DMS153 (cell line): ENCODE measurements at places on chromosomes 4 and X.

DNA sequence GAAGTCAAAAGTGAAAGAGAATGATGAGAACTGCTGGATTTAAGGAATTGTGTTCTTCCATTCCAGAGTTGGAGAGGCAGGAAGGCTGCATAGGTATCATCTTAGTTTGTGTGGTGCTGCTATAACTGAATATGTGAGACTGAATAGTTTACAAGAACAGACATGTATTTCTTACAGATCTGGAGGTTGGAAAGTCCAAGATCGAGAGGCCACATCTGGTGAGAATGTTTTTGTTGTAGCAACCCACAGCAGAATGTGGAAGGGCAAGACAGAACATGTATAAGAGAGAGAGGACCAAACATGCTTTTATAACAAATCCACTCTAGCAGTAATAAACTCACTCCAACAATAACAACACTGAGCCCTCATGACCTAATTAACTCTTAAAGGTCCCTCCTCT is 408.6 kb downstream of the FAM47B start:
- no peak for DNase-seq

DNA sequence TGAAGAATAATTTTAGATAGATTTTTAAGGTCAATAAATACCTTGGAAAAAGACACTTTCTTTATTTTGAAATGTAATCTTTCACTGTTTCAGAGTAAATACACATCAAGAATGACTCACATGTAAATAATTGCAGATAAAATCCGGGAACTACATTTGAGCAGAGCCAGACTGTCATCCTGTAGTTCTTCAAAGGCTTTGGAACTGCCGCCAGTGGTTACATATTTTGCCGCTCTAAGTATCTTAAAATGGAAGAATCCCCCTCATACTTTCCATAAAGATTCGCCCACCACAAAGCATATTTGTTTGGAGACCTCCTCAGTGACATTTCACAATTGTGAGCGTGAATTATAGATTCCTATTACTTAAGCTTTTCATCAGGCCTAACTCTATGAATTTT is 607.8 kb upstream of the ZFP42 start:
- no peak for DNase-seq

GRCh38 chr4:100803751-100804150 is 285.9 kb upstream of the EMCN start:
- no peak for DNase-seq

GRCh38 chr4:7007944-7008343 is 35.2 kb upstream of the TADA2B start:
- no peak for DNase-seq

DNA sequence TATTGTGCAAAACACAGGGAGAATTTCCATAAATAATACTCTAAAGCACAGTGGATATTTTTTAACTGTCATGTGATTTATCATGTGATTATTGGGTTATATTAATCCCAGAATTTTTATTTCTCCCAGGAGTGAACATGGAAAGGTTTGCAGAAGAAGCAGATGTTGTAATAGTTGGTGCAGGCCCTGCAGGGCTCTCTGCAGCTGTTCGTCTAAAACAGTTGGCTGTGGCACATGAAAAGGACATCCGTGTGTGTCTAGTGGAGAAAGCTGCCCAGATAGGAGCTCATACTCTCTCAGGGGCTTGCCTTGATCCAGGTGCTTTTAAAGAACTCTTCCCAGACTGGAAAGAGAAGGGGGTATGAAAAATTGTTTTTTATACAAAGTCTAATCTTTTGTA is 10.0 kb downstream of the ETFDH start:
- no peak for DNase-seq

- no peak for DNase-seq
Measured at GRCh38 chrX:72306085-72306801, 529 bp upstream of the CITED1 start.

DNA sequence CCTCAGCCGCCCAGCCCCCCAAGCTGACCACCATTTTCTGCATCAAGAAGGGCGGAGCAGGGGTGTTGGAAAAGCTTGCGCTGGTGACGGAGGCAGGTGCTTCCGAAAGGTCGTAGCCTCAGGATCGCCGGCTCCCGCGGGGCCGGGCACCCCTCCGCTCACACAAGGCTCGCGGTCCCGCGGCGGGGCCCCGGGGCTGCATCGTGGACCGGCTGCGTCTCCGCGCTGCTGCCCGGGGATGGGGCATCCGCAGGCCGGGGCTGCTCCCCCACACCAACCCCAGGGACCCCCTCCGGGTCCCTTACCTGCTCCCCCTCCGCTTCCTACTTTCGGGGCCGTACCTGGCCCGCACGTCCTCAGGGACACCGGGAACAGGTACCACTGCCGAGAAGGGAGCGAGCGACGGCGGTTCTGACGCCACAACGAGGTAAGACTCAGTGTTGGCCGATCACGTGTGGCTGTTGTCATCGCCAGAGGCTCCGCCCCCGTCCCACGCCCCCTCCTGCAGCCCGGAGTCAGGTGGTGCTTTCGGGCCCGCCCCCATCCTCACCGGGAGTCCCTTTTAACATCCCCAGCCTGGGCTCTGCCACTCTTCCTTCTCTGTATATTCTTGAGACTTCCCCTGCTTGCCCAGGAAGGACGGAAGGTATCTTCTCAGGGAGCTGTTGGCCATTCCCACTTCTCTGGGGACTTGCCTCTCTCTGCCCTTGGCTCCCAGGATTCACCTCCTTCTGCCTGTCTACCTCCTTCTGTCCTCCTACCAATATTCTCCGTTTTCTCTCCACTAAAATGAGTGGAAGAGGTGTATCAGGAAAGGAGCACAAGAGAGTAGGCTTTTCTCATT is at the start of gene BEX2:
Gene BEX2, minus strand, starts transcription at position 436 of the 844 bp plus-strand sequence. CDS start 1,014 bp downstream, outside the sequence.
- DNase-seq: peak; percentile 33

DNA sequence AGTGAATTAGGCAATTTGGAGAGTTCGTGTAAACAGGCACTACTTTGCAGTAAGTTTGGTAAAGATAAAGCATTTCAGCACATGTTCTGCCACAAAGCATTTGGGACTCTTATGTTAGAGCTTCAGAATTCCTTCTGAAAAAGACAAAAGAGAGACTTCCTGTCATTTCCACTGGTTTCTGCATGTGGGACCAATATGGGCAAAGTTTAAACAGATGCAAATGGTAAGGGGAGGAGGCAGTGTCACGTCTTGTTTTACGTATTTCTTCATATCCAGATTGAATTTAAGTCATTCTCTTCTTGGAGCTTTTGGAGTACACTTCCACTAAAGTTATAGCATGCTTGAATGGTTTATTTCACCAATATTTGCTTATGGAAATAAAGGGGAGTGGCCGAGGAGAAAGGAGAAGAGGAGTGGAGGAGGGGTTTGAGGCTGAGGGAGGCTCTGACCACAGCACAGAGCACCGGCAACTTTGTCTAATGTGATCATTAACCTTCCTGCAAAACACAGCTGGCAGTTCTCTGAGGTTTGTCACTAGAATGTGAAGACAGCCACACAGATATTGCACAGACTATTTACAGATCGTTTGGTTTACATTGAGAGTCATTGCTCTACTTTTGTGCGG is at the start of gene APELA:
Gene APELA, plus strand, starts transcription at position 479 of the 625 bp plus-strand sequence. CDS start 154 bp downstream, outside the sequence.
- DNase-seq: no peak

DNA sequence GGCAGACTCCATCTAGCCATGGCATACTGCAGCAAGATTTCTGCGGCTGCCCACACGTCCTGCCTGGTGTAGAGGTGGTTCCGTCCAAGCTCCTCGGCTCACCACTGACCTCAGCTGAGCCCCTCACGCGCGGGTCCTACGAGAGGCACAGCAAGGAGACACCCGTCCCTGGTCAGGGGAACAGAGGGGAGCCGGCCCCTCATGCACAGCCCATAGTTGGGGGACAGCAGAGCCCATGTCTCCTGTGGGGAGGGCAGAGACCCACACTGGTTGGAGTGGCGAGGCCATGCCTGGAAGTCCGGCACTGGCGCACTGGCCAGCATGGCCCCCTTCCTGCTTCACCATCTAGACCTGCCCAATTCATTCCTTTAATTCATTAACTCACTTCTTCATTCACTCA is 80.8 kb downstream of the HTRA3 start:
- no peak for DNase-seq

DNA sequence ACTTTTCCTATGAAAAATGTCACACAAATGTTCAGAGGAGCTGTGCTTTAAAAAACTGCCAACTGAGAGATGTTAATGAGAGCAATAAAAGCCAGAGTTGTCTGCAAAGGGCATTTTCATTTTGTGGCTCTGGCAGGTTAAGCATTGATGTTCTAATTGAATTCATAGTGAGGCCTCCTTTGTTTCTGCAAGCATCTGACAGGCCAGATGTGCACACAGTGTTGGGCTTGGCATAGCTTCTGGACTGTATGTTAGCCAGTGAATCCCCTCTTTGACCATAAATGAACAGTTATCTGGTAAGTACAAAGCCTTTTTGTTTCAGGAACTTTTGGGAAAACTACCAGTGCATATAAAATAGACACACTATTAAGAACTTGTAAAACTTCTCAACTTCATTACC is 81.9 kb downstream of the JADE3 start:
- DNase-seq: no peak

DNA sequence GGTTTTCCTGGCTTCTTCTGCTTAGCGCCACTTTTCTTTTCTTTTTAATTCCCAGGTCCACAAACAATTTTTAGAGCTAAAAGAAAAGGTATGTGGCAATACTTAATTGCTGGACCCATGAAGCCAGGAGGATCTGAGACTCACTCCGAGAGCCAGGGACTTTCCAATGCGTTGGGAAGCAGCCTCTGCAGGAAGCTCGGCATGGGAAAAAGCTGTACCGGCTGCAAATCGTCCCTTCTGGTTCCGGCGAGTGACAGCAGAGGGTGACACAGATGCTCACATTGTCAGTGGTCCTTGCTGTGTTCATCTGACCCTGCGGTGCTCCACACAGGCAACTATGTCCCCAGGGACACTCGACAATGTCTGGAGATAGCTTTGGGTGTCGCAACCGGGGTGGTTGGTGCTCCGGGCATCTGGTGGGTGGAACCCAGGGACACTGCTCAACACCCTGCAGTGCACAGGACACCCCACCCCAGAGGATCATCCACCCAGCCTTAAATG is 164.0 kb downstream of the PRKX start:
- no peak for DNase-seq

DNA sequence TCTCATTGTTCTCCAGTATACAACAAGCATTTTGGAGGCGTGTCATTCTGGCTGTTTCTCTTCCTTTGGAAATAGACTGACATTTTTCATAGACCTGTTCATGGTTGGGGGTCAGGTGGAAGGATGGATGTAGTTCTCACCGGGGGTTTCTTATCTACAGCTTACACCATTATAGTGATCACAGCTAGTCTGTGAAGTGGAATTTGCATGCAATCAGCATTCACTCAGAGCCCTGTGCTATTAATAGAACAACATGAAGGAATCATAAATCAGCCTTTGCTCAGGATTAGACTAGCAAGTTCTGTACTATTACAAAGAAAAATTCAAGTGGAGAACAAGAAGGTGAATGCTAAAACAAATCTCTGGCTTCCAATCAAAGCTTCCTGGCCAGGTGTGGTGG is 132.6 kb upstream of the PUDP start:
- no peak for DNase-seq

DNA sequence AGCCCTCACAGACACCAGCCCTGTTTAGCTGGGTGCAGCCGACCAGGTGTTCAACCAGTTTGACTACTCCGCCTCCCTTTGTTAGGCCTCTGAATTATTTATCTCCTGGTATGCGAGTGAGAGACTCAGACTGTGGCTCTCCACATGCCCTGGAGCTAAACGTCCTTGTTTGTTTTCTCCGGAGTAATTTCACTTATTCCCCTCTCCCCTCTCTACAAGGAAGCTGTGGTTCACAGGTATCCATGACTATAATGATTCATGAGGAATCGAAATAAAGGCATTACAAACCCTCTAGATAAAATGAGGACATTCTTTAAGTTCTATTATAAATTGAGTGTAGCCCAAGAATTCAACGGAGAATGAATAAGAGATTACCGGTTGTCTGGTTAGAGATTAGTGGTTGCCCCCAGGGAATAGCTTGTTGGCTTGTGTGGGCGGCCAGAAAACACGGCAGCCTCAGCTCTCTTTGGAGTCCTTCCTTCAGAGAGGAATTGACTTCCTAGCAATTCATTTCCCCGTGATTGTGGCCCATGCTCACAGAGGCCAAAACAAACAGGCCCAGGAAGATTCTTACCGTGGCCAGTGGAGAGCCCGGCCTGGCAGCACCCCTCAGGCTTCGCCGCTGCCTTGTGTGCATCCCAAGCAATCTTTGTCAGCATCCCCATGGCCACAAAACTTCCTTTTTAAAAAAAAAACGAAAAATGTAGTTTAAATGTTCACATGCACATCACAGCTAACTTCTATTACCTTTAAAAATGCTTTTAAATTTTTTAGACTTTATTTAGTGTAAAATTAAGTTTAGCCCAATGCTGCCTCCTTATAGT is 60.2 kb upstream of the CBR4 start:
- DNase-seq: peak; percentile 97

DNA sequence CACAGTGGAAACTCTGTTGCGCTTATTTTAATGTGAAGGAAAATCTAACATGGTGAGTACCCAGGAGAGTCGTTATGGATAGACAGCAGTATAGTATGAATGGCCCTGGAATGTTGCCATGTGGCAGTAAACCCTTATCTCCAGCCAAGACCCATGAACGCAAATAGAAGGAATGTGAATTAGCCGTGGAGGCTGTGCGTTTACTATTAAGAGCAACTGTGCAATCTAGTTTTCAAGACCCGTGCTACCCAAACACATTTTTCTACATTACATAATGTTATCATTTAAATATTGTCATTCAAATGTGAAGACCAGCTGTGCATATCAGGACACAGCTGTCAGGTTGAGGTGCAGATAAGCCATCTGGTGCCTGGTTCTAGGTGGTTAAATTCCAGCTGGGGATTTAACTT is 13.3 kb upstream of the AGA start:
- DNase-seq: peak; percentile 34

GRCh38 chr4:183403961-183404360 is 40.5 kb upstream of the CDKN2AIP start:
- no peak for DNase-seq

DNA sequence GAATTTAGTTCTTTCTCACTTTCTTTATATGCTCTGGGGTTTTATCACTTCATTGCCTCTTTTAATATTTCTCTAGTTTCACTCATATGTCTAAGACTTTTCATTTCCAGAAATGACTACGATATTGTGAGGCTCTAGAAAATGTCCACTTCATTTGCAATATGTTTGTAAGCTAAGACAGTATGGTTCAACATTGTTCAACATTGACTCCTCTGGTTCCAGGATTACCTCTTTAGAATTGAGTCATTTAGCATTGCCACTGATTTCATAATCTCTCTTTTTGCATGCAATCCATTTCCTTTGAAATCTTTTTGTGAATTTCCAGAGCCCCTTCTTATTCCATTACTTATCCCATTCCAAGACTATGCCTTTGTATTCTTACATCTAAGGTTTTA is 32.3 kb downstream of the BBS12 start:
- DNase-seq: no peak

DNA sequence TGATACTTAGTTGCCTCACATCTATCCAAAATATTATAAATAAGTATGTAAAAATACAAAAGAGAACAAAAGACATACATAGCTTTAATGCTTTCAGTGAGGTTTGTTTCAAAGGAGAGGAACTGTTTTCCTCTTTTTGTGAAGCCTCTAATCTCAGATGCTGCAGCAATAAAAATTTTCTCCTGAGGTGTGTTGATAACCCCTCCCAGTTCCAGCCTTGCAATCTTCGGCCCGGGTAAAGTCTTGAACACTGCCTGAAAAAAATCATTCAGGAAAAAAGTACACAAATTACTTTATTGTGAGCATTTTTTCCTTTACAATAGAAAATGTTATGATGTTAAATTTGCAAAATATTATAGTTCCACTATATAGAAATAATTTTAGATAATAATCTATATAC is 8.8 kb downstream of the BBS7 start:
- DNase-seq: no peak
